Smooth muscle cell of the coronary artery (primary cell): ENCODE measurements at places on chromosomes 3 and 15. TPM values are rescaled to one million over a fixed set of nuclear protein-coding genes. Genes with fewer than 3 reads are reported as not detected.

FBXO40 gene
- not detected in 2 replicates for total RNA-seq

ARPP19 gene
- 43.6 and 56.2 TPM in 2 replicates for total RNA-seq

CHAC1 gene
- 5.7 and 31.8 TPM in 2 replicates for total RNA-seq

SERPINI2 gene
- not detected in 2 replicates for total RNA-seq

SLC9C1 gene
- total RNA-seq, result 0.70 and 0.75 TPM in 2 replicates

CLDN16 gene
- under 0.01 TPM in 1 of 2 replicates, not detected in the other for total RNA-seq

MED12L gene
- 0.30 and 0.70 TPM in 2 replicates for total RNA-seq

CIDEC gene
- total RNA-seq, result not detected in 2 replicates

COPB2 gene
- total RNA-seq, result 293 and 354 TPM in 2 replicates

PATL2 gene
- 0.08 and 0.82 TPM in 2 replicates for total RNA-seq

TM4SF4 gene
- 1.2 TPM in 1 of 2 replicates, not detected in the other for total RNA-seq

CLRN1 gene
- not detected in 2 replicates for total RNA-seq

VGLL3 gene
- 2.9 and 54.9 TPM in 2 replicates for total RNA-seq

RLBP1 gene
- not detected in 2 replicates for total RNA-seq

MB21D2 gene
- total RNA-seq, result 2.3 and 8.3 TPM in 2 replicates

MKRN3 gene
- total RNA-seq, result 0.90 and 1.4 TPM in 2 replicates

PRSS50 gene
- not detected in 2 replicates for total RNA-seq

HACD3 gene
- 83.1 and 83.8 TPM in 2 replicates for total RNA-seq

CCDC54 gene
- not detected in 2 replicates for total RNA-seq

TMF1 gene
- total RNA-seq, result 30.3 and 34.7 TPM in 2 replicates

TMEM108 gene
- 0.08 and 0.12 TPM in 2 replicates for total RNA-seq

TM2D3 gene
- total RNA-seq, result 33.6 and 61.2 TPM in 2 replicates

TGM5 gene
- not detected in 2 replicates for total RNA-seq

ATP13A5 gene
- not detected in 2 replicates for total RNA-seq

CHRNA7 gene
- 0.23 and 0.83 TPM in 2 replicates for total RNA-seq

GOLGA8F gene
- not detected in 2 replicates for total RNA-seq

HYAL1 gene
- 0.60 and 0.94 TPM in 2 replicates for total RNA-seq

TF gene
- under 0.01 and 0.30 TPM in 2 replicates for total RNA-seq

RHOV gene
- total RNA-seq, result under 0.01 TPM in 1 of 2 replicates, not detected in the other

GP5 gene
- total RNA-seq, result 0.83 TPM in 1 of 2 replicates, not detected in the other

FRMD5 gene
- total RNA-seq, result 9.7 and 15.4 TPM in 2 replicates

ZKSCAN7 gene
- 4.6 and 8.3 TPM in 2 replicates for total RNA-seq

IGSF11 gene
- 0.08 and 0.12 TPM in 2 replicates for total RNA-seq

RAB6B gene
- 0.30 and 1.1 TPM in 2 replicates for total RNA-seq

AMIGO3 gene
- 0.59 TPM in 1 of 2 replicates, not detected in the other for total RNA-seq

SELENOK gene
- 29.5 and 31.3 TPM in 2 replicates for total RNA-seq

IGSF10 gene
- total RNA-seq, result 0.15 and 18.5 TPM in 2 replicates

TMIE gene
- total RNA-seq, result not detected in 2 replicates

SETMAR gene
- 11.6 and 16.7 TPM in 2 replicates for total RNA-seq

CCR9 gene
- total RNA-seq, result not detected in 2 replicates

TMEM158 gene
- 3.5 and 8.7 TPM in 2 replicates for total RNA-seq

STAC gene
- total RNA-seq, result 13.0 and 17.5 TPM in 2 replicates

COMMD4 gene
- total RNA-seq, result 26.2 and 95.3 TPM in 2 replicates

LMAN1L gene
- not detected in 2 replicates for total RNA-seq

EIF4E3 gene
- 0.68 and 3.3 TPM in 2 replicates for total RNA-seq

DTX3L gene
- total RNA-seq, result 7.7 and 9.6 TPM in 2 replicates

ERC2 gene
- total RNA-seq, result 0.47 TPM in 1 of 2 replicates, not detected in the other

LRRC15 gene
- total RNA-seq, result 0.45 and 1.5 TPM in 2 replicates

MYO5C gene
- under 0.01 and 0.70 TPM in 2 replicates for total RNA-seq

CCNB2 gene
- 2.6 and 10.1 TPM in 2 replicates for total RNA-seq
